Fibroblast of the aortic adventitia (primary cell): ENCODE measurements at places on chromosomes 3 and 15. TPM values are rescaled to one million over a fixed set of nuclear protein-coding genes. Genes with fewer than 3 reads are reported as not detected.

FAM107A gene
- total RNA-seq = 0.54 TPM in 1 of 2 replicates, not detected in the other

TMEM212 gene
- total RNA-seq = not detected in 2 replicates

SI gene
- not detected in 2 replicates for total RNA-seq

VWA5B2 gene
- 0.72 TPM in 1 of 2 replicates, not detected in the other for total RNA-seq

VILL gene
- 2.4 and 7.0 TPM in 2 replicates for total RNA-seq

CCR1 gene
- 0.08 and 0.90 TPM in 2 replicates for total RNA-seq

MUSTN1 gene
- not detected in 2 replicates for total RNA-seq

AP3B2 gene
- total RNA-seq = 1.8 and 5.8 TPM in 2 replicates

PP2D1 gene
- total RNA-seq = not detected in 2 replicates

CAMKV gene
- total RNA-seq = not detected in 2 replicates

LNP1 gene
- 3.0 and 11.0 TPM in 2 replicates for total RNA-seq

ZNF660 gene
- 2.0 and 6.9 TPM in 2 replicates for total RNA-seq

PAQR5 gene
- total RNA-seq = 13.2 TPM in 1 of 2 replicates, not detected in the other

NAA50 gene
- 142 and 242 TPM in 2 replicates for total RNA-seq

RLBP1 gene
- not detected in 2 replicates for total RNA-seq

TPRG1 gene
- total RNA-seq = 0.45 and 8.6 TPM in 2 replicates

KBTBD8 gene
- 1.1 and 9.8 TPM in 2 replicates for total RNA-seq

SCG5 gene
- 11.7 and 16.7 TPM in 2 replicates for total RNA-seq
